ENCODE measurements at places on chromosomes 6 and 20.

GRCh38 chr6:134517868-134518267, 200.0 kb upstream of the SGK1 start:
- no peak for DNase-seq

GRCh38 chr20:1505361-1505760, 14.1 kb upstream of the SIRPB2 start:
- no peak for DNase-seq

- no peak for DNase-seq
These were observed 636.9 kb downstream of the MMUT start for GRCh38 chr6:48826152-48826515.

GRCh38 chr20:911882-912600, 4.1 kb downstream of the ANGPT4 start:
- no peak for DNase-seq

GRCh38 chr6:70841112-70841511, 115.7 kb downstream of the B3GAT2 start:
- DNase-seq, result no peak

DNA sequence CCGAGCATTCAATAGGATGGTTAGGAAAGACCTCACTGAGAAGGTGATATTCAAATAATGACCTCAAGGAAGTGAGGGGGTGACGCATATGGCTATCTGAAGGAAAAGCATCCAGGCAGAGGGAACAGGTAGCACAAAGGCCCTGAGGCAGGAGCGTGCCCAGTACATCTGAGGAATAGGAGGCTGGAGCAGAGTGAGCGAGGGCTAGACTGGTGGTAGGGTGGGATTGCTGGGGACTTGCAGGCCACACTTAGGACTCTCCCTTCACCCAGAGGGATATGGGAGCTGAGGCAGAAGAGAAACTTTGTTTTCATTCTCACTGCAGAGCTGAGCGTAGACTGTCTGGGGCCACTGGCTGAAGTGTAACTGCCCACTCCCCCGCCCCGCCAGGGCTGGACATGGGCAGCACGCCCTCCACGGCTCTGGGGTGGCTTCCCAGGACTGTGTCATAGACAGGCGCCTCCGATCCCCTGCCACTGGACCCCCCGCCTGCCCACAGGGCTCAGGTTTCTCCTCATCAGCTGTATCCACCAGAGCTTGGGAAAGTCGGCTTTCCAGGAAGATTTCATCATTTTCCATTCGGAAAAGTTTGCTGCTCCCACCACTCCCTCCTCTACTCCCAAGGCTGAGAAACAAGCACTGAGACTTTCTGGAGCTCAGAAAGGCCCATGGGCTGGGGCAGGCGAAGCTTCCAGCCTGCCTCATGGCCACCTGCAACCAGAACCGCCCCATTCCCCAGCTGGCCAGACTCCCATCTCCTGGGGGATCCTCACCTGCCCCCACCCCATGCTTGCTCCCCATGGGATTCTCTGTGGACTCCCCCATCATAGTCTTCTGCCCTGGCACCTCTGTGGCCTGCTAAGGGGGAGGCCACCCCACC, 142.6 kb downstream of the MRPL14 start:
- no peak for DNase-seq

GRCh38 chr6:82958551-82958950, 107.1 kb downstream of the UBE3D start:
- DNase-seq, result no peak

GRCh38 chr6:4731996-4732395, 44.2 kb upstream of the CDYL start:
- DNase-seq, result no peak

DNA sequence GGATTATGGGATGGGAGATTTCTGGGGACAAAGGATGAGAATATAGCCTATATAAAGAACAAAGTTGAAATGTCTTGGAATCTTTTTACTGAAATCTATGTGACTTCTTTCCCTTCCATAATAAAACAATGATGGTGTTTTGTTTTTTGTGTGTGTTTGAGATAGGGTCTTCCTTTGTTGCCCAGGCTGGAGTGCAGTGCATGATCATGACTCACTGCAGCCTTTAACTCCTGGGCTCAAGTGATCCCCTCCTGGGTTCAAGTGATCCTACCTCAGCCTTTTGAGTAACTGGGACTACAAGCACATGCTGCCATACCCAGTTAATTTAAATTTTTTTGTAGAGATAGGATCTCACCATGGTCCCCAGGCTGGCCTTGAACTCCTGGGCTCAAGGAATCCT, 50.9 kb downstream of the FAM217A start:
- DNase-seq, result no peak

- DNase-seq, result no peak
These were observed 4.6 kb upstream of the OSBPL2 start for GRCh38 chr20:62233684-62234083.
